WERI-Rb-1 (cell line): ENCODE measurements at places on chromosomes 7 and 10.
A peak's percentile ranks its signal among the peaks of the same experiment; 100 is the strongest.

DNA sequence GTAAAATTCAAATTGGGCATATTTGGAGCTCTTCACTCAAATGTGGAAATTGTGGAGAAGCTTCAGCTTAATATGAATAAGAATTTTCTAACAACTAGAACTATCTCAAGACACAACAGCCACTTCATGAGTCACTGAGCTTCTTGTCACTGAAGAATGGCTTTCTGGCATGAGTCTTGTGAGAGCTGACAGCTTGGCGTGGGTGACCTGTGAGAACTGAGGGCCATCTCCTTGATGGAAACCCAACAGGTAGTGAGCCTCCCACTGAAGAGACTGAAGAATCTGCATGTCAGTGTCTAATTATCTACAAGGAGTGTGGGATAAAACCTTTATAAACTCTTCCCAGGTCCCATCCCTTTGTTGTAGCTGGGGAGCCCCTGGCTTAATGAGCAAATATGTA lies 66.0 kb downstream of the CLEC2L start:
- no peak for DNase-seq

DNA sequence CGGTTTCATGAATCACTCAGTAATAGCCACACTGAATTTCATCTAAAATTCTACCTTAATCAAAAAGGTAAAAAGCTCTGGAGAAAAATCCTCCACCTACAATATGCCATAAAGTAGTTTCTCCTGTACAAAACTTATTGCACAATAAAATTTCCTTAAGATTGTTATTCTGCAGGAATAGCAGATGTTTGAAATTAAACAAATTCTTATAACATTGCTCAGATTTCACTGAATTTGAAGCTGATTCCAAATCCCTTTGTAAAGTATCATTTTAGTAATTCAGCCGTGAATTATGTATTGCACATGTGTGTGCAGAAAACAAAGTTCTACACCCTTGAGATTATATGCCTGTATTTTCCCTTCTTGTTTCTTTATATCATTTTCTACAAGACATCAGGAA lies 123.8 kb downstream of the AMPH start:
- no peak for DNase-seq

DNA sequence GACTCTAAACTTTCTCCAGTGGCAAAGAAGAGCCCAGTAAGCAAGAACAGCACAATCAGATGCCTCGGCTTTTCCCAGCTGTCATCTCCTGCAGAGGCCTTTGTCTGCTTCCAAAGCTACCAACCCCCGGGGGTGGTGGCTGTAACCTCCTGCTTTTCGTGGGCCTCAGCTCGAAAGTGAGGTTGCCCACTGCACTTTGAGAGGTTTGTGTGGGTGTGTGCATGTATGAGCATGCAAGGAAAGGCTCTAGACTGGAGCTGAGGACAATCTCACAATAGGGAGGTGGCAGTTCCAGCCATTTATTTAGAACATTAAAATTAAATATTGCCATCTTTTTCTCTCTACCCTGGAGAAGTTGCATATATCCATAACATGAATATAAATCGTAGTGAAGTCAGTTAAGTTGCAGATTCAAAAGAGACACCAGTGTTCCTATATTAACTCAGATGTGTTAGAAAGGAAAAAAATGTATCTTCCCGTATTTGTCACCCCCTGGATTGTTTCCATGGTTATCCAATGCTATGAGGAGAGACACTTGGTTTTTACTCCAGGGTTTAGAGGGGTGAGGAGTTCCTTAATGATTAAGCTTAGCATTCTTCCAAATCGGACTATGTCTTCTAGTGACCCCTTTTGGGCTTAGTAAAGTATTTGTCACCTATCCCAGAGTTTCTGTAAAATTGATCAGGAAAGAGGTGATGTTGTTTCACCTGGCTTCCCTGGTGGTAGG lies 781.1 kb downstream of the INHBA start:
- no peak for DNase-seq

DNA sequence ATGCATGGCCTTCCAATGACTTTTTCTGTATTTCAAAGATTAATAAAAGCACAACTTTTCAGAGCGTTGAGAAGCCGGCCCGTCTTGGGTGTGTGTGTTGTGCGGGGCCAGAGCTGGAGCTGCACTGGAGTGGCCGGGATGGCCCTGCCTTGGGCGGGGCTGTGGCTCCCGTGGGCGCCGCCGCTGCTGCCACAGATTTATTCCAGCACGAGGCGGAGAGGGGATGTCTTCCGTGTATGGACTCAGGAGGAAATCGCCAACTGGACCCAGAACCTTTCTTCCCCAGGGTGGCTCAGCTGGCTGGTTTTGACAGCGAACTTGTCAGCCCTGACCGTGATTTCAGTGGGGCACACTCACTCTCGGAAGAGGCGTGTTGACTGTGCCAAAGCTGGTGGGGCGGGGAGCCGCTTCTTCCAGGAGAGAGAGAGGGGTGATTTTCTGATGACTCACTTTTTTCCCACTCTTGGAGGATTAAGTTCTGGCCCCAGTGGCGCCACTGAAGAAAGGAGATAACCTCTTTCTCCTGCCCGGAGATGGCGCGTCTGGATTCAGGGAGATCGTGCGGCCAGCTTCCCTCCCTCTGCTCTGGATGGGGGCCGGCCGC lies 72.4 kb downstream of the DNAJB6 start:
- DNase-seq, result no peak

- no peak for DNase-seq
These were observed 141.6 kb downstream of the PRKAG2 start for GRCh38 chr7:151735186-151735850.

- no peak for DNase-seq
These were observed 675.2 kb downstream of the LRMDA start for GRCh38 chr10:76106611-76107010.

DNA sequence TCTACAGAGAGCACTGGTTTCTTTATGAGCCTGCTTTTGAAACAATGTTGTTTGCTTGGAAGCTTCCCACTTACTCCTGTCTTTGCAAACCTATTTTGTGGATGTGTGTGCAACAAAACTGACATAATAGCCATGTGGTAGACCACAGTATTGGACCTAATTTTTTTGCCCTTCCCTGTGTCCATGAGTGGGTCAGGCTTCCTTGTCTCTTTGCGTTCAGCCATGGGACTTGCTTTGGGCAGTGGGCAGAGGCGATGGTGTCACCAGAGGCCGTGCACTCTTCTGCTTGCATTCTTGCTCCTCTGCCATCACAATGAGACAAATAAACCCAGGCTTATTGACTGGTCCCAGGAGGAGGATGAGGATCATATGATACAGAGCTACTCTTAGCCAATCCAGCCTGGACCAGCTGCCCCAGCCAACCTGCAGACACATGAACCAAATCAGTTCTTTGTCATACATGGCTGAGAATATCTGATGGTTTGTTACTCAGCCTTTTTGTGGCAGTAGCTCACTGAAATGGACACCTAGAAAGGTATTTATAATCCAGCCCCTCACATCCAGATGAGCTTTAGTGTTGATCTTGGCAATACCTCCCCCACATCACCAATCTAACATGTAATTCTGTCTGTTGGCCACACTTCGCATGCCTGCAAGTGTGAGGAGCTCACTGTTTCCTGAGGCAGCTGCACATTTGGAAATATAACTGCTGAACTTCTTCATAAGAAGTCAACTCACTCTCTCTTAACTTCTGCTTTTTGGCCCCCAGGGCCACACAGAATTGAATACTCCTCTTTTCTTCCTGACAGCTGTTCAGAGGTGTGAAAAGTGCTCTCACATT lies 427.8 kb upstream of the ZMIZ1 start:
- no peak for DNase-seq

- peak; percentile 58 for DNase-seq
These were observed 7.2 kb downstream of the ANTXRL start for GRCh38 chr10:46293832-46294640.

DNA sequence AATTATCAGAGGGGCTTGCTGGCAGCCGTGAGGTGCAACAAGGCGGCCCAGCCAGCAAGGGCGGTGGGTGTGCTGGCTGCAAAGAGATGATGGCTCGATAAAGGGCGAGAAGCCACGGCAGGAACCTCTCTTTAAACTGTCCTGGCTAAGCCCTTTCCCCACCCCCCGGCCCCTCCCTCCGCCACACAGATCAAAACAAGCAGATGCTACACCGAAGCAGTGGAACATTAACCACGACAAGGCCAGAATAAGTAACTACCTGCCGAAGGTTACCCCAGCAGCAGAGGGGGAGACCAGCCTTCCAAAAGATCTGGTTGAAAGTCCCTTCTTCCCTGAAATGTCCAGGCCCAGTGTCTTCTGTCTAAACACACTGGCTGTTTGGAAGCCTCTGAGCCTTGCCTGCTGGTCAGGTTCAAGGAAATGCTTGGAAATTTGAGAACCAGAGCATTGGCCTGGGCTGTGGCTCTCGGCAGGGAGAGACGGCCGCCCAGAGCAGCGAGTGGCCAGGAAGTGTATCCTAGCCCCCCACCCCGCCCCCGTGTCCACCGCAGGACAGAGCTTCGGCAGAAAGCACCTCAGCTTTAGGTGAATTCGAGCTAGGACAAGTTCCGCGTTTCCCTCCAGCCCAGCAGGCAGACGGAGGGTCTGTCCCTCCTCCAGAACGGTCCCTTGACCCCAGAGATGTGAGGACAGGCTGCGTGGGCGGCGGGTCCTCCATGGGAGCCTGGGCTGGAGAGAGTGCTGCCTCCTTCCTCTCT lies 2.1 kb downstream of the FAM20C start:
- DNase-seq, result no peak

DNA sequence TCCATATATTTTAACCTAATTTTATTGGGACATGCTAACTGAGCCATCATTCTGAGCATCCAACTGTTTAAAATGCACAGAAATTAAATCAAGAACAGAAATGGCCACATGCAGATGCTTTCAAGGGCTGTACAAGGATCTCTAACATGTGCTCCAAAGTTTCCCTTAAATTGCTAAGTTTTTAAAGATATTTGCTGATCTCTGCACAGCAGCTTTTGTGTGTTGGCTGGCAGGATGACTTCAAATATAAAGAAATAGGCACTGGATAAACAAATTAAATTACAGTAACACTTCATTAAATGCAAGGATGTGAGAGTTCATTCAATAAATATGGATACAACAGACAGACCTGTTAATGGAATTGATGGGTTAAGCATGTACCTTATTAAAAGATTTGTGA lies 148.0 kb upstream of the MEOX2 start:
- DNase-seq, result no peak

GRCh38 chr7:148681821-148682220 lies 16.9 kb upstream of the CUL1 start:
- no peak for DNase-seq

- DNase-seq, result no peak
These were observed 19.4 kb downstream of the MTURN start for GRCh38 chr7:30154111-30154587.

DNA sequence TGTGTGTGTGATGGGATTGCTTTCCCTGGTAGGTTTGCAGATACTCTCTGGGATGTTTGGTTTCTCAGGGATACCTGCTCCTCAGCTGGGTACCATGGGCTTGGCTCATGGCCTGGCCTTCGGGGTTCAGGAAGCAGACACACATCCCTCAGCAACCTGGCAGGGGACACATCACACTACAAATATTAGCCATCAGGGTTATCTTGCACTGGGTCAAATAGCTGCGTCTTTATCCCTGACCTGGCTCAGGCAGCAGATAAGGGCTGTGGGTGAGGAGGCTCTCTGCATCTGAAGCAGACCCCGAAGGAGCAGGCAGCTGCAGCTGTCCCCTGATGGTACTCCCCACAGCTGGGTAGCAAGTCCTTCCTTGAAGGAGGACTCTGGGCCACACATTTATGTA lies 25.7 kb upstream of the CDHR3 start:
- no peak for DNase-seq

DNA sequence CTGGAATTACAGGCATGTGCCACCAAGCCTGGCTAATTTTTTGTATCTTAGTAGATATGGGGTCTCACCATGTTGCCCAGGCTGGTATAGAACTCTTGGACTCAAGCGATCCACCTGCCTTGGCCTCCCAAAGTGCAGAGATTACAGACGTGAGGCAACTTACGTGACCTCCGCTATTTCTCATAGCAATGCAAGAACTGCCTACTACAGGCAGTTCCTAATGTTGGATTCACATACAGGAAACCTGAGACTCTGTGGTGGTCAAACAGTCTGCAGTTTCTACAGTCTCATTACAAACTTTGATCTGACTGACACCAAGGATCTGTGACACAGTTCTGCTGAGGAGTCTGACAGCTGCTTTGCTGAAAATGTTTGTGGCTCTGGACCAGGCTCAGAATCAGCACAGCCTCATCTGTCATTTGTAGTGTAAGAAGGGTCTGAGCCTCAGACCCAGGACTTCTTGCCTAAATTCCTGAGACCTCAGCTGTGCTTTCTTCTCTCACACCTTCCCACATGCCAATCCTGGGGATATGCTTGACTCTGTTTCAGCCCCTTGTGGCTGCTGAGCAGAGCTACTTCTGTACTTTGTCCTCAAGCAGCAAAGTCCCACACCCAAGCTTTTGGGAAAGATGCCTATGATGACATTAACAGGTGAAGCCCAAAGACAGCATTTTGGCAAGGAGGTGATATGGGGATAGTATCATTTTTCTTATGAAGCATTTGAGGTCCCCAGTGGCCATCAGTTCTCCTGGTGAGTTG lies 48.0 kb upstream of the CYP2C9 start:
- DNase-seq, result no peak

- no peak for DNase-seq
These were observed 2.4 kb downstream of the PILRB start for GRCh38 chr7:100360135-100360854.

- DNase-seq, result no peak
These were observed 74.7 kb downstream of the ABCA13 start for GRCh38 chr7:48245751-48246472.

DNA sequence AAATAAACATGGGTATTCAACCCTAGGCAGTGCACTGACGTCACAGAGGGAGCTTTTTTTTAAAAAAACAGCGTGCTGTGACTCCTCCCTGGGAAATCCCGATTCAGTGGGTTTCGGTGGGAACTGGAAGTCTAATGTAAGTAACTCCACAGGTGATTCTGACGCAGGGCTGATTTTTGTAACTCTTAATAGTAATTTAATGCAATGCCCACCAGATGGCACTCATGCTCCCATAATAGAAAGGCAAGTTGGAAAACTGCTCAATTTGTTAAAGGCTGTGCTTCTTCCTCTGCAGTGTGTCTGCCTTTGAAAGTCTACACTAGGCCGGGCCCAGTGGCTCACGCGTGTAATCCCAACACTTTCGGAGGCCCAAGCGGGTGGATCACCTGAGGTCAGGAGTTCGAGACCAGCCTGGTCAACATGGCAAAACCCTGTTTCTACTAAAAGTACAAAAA lies 10.9 kb upstream of the RSU1 start:
- DNase-seq, result peak; percentile 38

DNA sequence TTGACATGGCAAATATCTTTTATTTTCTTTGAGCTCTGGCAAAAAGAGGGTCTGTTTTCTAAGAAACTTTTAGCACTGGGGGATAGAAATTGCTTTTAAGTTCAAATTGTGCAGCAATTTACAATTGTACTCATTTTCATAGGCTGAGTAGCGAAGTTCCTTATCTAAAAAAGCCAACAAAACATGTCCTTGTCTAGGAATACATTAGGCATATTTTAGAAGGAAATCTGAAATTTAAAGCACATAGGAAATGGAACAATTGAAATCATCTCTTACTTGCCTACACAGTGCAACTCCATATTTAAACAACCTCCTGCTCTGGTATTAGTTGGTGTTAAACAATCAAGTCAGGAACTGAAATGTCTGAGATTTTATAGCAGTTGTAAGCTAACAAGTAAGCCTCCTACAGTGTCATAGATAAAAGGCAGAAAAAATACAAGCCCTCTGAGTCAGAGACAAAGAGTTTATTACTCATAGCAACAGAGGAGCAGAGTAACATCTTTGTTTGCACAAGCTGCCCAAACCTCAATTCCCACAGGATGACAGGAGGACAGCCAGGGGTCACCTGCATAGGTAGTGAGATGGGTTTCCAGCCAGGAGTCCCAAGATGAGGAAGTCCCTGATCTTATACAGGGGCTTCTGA lies 280.2 kb upstream of the HGF start:
- no peak for DNase-seq
